Right cardiac atrium (tissue), 5 donors: ENCODE measurements at places on chromosomes 3 and 15. TPM values are rescaled to one million over a fixed set of nuclear protein-coding genes. Genes with fewer than 3 reads are reported as not detected.
A peak's percentile ranks its signal among the peaks of the same experiment; 100 is the strongest.

DNA sequence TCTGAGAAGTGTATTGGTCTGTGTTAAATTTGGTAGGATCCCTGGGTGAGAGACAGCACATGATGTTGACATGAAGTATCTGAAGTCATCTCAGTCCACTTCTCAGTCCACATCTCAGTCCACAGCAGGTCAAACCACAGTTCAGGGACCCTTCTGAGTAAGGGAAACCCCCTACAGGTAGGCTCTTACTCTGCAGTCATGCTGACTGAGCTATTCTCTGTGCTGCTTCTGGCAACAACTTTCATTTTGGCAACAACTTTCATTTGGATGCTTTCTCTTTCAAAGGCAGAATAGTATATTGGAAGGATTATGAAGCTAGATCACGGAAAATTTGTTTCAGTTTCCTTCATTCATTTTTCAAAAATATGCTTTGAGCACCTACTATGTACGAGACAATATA is 178.2 kb upstream of the GOLIM4 start:
- no peak for DNase-seq

DNA sequence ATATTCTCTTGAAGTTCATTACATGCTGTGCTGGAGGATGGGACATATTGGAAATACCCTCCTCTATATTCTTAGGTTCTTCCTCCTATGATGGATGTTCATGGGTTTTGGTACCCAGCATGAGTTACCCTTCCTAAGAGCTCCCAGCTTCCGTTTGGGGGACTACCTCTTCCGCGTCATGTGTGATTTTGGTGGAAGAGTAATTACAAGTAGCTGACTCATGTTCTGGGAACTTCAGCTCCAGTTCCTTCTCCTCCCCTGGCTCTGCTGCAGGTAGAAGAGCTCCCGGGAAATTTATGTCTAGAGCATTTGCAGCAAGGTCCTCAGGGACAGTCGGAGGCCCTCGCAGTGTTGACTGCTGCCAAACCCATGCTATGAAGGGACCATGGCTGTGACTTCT is 208.8 kb upstream of the IL12A start:
- no peak for DNase-seq

DNA sequence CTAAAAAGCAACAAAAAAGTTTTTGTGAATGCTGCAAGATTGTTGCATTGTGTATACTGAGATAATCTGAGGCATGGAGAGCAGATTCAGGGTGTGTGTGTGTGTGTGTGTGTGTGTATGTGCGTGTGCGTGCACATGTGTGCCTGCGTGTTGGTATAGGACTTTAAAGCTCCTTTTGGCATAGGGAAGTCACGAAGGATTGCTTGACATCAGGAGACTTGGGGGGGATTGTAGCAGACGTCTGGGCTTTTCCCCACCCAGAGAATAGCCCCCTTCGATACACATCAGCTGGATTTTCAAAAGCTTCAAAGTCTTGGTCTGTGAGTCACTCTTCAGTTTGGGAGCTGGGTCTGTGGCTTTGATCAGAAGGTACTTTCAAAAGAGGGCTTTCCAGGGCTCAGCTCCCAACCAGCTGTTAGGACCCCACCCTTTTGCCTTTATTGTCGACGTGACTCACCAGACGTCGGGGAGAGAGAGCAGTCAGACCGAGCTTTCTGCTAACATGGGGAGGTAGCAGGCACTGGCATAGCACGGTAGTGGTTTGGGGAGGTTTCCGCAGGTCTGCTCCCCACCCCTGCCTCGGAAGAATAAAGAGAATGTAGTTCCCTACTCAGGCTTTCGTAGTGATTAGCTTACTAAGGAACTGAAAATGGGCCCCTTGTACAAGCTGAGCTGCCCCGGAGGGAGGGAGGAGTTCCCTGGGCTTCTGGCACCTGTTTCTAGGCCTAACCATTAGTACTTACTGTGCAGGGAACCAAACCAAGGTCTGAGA is 4.7 kb downstream of the BHLHE40 start:
- DNase-seq: peak; percentile 69

DNA sequence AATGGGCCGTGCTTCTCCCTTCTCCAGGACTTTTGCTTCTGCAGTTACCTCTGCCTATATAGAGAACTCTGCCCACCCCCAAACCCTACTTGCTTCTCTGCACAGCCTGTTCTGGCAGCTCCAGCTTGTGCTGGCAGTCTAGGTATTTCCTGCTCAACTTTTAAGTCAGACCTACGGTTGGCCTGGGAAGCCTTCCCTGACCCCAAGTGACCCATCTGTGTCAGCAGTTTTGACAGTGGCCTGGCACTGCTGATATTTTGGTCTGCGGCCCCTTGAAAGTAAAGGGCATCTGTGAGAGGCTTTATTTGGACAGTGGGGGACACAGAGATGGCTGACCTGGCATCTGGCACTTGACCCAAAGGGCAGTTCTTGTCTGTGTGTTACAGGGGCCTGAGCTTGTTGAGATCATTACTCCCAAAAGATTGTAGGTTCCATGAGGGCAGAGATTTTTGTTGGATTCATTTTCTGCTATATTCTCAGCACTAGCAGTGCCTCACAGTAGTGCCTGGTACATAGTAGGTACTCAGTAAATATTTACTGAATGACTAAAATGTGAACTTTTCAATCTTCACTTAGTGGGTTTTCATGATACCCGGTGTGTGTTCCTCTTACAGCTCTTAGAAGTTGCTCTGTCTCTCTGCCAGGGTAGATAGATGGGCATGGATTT is 55.2 kb upstream of the TRAK1 start:
- no peak for DNase-seq

DNA sequence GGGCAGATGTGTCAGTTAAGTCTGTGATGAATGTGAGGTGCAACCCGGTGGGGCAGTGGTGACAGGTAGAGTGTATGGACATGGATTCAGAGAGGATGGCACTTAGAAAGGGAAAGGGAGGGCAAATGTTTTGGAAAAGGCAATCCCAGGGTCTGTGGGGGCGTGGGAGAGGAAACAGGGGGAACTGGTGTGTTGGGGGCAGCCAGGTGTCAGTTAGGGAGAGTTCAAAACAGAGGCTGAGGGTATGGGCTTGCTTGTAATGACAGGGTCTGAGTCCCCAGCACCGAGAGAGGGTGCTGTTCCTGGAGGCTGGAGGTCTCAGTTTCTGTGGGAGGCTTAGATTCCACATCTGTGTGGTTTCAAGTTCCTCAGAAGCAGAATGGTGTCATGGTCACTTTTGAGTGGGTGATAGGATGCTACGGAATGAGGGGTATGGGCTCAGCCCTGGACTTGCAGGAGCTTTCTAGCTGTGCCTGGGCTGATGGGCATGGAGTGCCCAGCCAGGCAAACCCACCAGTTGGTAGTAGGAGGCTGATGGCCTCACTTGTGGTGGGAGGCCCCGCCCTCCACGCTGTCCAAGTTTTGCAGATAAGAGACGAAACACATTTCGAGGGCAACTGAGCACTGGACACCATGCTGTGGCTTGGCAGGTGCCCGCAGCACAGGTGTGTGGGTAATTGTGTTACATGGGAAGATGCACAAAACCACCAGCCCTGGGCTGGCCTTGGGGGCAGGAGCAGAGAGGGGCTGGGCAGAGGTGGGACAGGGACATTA is 209.4 kb downstream of the RPLP1 start:
- DNase-seq: no peak

DNA sequence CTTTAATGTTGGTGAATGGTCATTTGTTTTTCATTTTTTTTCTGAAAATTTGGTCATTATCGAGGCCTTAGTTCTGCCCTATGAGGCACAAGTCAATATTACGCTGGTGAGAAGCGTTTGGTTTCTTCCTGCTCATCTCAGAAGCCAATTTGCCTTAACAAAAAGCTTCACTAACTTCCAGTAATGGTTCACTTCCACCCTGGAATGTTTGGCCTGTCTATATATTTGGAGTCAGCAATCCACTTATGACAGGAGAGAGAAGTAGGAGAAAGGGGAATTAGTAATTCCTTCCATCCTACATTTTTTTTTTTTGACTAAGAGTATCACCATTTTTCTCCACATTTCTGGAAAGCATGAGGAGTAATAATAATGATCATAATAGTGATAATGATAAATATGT is 124.4 kb downstream of the DIPK2A start:
- DNase-seq: no peak

- DNase-seq: peak; percentile 31
These were observed 35.6 kb downstream of the LINGO1 start for GRCh38 chr15:77596821-77597803.

- DNase-seq: peak; percentile 22
These were observed 45.6 kb downstream of the DMXL2 start for GRCh38 chr15:51576911-51577500.

GRCh38 chr3:69784954-69785514 is 45.8 kb downstream of the MITF start:
- peak; percentile 57 for DNase-seq

DNA sequence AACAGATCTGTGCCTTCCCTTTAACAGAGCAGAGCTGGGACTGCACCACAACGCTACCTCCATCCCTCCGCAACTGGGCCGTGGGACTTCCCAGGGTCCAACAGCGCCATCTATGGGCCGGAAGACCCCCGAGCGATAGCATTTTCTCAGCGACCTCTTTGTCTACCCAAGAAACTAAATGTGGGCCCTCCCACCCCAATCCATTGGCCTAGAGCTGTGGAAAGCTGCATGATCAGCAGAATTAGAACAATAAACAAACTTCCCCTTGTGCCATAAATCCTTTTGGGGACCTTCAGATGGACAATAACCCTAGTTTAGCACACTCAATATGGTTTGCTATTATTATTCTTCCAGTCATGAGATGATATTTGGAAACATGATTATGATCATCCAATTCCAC is 74.8 kb upstream of the NTRK3 start:
- peak; percentile 29 for DNase-seq

- peak; percentile 13 for DNase-seq
These were observed 24.5 kb downstream of the SEMA7A start for GRCh38 chr15:74409225-74409624.

GRCh38 chr3:172914854-172915253 is 164.3 kb downstream of the ECT2 start:
- DNase-seq: no peak

GRCh38 chr3:179015551-179016020 is 56.0 kb downstream of the ZMAT3 start:
- no peak for DNase-seq

GRCh38 chr3:168116279-168116678 is 20.6 kb upstream of the GOLIM4 start:
- peak; percentile 73 for DNase-seq

GRCh38 chr3:51888463-51889105 is 13.2 kb upstream of the IQCF5 start:
- no peak for DNase-seq

DNA sequence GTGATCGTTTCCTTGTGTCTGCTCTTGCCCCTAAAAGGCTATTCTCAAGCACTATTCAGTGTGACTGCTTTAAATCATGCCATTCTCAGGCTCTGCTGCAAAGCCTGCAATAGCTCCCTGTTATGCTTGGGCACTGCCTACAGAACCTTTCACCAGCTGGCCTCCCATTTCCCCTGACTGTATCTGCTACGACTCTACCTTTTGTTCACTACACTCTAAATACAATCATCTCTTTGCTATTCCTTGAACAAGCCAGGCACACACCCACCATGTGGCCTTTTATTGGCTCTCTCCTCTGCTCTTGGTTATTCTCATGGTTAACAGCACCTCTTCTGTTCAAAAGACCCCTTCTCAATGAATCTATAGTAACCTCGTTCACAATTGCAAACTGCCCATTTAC is 29.6 kb upstream of the FNDC3B start:
- no peak for DNase-seq

DNA sequence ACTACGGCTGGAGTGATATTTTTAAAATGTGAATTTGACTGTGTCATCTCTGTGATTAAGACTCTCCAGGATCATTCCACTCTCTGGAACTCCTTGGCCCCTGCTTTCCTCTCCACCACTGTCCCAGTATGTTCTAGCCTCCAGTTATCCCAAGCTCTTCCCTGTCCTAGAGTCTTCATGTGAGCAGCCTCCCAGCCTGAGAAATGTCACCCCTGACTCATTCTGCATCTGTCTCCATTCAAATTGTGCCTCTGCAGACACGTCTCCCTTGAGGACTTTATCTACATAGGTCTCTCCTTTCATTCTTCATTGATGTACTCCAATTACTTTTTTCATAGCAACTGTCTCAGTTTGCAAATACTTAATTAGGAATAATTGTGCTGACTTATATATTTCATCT is 317.7 kb upstream of the ADAMTS9 start:
- DNase-seq: no peak

- DNase-seq: peak; percentile 74
These were observed 60.3 kb downstream of the HEG1 start for GRCh38 chr3:124995460-124995994.

- DNase-seq: no peak
These were observed 133.8 kb upstream of the MCTP2 start for GRCh38 chr15:94097552-94097951.

- DNase-seq: no peak
These were observed 144.6 kb upstream of the MEF2A start for GRCh38 chr15:99421172-99421656.

GRCh38 chr3:14144423-14145075 is 19.7 kb downstream of the TMEM43 start:
- peak; percentile 63 for DNase-seq

DNA sequence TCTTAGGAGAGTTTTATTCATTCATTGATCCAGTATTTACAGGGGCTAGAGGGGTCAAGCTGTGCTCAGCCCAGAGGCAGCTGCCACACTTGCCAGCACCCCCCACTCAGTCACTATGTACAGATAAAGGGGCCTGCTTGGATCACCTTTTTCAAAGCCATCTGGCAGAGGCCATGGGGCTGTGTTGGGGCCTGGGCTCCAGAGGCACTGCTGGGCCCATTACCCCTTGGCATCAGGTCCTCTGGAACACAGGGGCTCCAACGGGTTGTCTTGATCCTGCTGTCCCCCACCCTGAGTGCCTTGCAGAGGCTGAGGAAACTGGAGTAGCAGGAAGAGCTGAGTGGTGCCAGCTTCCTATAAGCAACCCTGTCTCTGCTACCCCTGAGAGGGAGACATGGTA is 43.9 kb downstream of the SEMA3G start:
- peak; percentile 24 for DNase-seq

- DNase-seq: no peak
These were observed 206.5 kb downstream of the MFSD1 start for GRCh38 chr3:159008401-159008800.

CCR5 gene
- 1.7 TPM for total RNA-seq

VGLL3 gene
- total RNA-seq: 5.6 TPM

PYGO1 gene
- 8.2 TPM for total RNA-seq

TERC gene
- total RNA-seq: 1.3 TPM

GOLGA8S gene
- 0.71 TPM for total RNA-seq

IQCF5 gene
- not detected for total RNA-seq

TTLL13 gene
- not detected for total RNA-seq

LEKR1 gene
- total RNA-seq: 1.5 TPM

HTR3E gene
- not detected for total RNA-seq

ADAMTSL3 gene
- 47.3 TPM for total RNA-seq

OXTR gene
- 0.79 TPM for total RNA-seq

IMPG2 gene
- 0.42 TPM for total RNA-seq

PLAAT1 gene
- total RNA-seq: 10.8 TPM

GPR62 gene
- 0.62 TPM for total RNA-seq

CCDC13 gene
- total RNA-seq: 0.96 TPM

CCDC39 gene
- total RNA-seq: not detected

SLC28A1 gene
- total RNA-seq: 0.54 TPM

GXYLT2 gene
- 39.3 TPM for total RNA-seq

C2CD4A gene
- total RNA-seq: not detected

CCR3 gene
- not detected for total RNA-seq

CPN2 gene
- total RNA-seq: not detected
